Small intestine (tissue), 16 donors: ENCODE measurements at places on chromosomes 12 and 14. TPM values are rescaled to one million over a fixed set of nuclear protein-coding genes. Genes with fewer than 3 reads are reported as not detected.

The AICDA gene
- 0.31 TPM for polyA plus RNA-seq

The TAS2R20 gene
- polyA plus RNA-seq = not detected

The PPM1H gene
- 5.1 TPM for polyA plus RNA-seq

The NRXN3 gene
- 2.3 TPM for polyA plus RNA-seq

The CABP1 gene
- 1.5 TPM for polyA plus RNA-seq

The ERP27 gene
- polyA plus RNA-seq = not detected

The SYNJ2BP gene
- 17.2 TPM for polyA plus RNA-seq

The ZBTB25 gene
- polyA plus RNA-seq = 11.4 TPM

The WDHD1 gene
- 0.54 TPM for polyA plus RNA-seq

The KCNH3 gene
- 3.4 TPM for polyA plus RNA-seq

The PMCH gene
- not detected for polyA plus RNA-seq

The C14orf180 gene
- 0.04 TPM for polyA plus RNA-seq

The PTGER2 gene
- polyA plus RNA-seq = 5.1 TPM

The ZFHX2 gene
- 0.55 TPM for polyA plus RNA-seq

The ACOT6 gene
- 0.04 TPM for polyA plus RNA-seq

The NGB gene
- polyA plus RNA-seq = not detected

The TBC1D30 gene
- 7.7 TPM for polyA plus RNA-seq

The A2M gene
- polyA plus RNA-seq = 93.5 TPM

The RGS6 gene
- polyA plus RNA-seq = not detected

The HOXC12 gene
- polyA plus RNA-seq = not detected

The GPR132 gene
- 1.4 TPM for polyA plus RNA-seq

The RD3L gene
- not detected for polyA plus RNA-seq

The IRAK3 gene
- 0.22 TPM for polyA plus RNA-seq

The IL31 gene
- not detected for polyA plus RNA-seq

The CNTN1 gene
- polyA plus RNA-seq = under 0.01 TPM

The FBRSL1 gene
- polyA plus RNA-seq = 59.5 TPM

The AGAP2 gene
- 1.8 TPM for polyA plus RNA-seq

The FGF23 gene
- not detected for polyA plus RNA-seq

The RALGAPA1 gene
- 14.8 TPM for polyA plus RNA-seq

The PTPRQ gene
- not detected for polyA plus RNA-seq

The SLC8A3 gene
- polyA plus RNA-seq = 0.24 TPM

The MANSC4 gene
- polyA plus RNA-seq = not detected

The RASSF9 gene
- 0.45 TPM for polyA plus RNA-seq

The NTN4 gene
- 17.9 TPM for polyA plus RNA-seq

The P2RX2 gene
- polyA plus RNA-seq = not detected

The POU6F1 gene
- 4.5 TPM for polyA plus RNA-seq

The MYF5 gene
- not detected for polyA plus RNA-seq

The KCNK10 gene
- polyA plus RNA-seq = 1.9 TPM

The KCNC2 gene
- polyA plus RNA-seq = not detected

The PDE3A gene
- polyA plus RNA-seq = 8.2 TPM

The KRT84 gene
- polyA plus RNA-seq = not detected
